ENCODE measurements at places on chromosomes 1 and 21.

- no peak for DNase-seq
Observed at GRCh38 chr1:17914131-17914530, 159.0 kb downstream of the ACTL8 start.

- DNase-seq = peak; percentile 54
Observed at GRCh38 chr1:88867743-88868521, 23.4 kb downstream of the GTF2B start.

- no peak for DNase-seq
Observed at GRCh38 chr1:10973552-10973951, 38.9 kb upstream of the TARDBP start.

GRCh38 chr1:102742426-102742825 is 365.9 kb downstream of the COL11A1 start:
- no peak for DNase-seq

- DNase-seq = peak; percentile 77
Observed at GRCh38 chr1:91851130-91852010, 34.6 kb downstream of the TGFBR3 start.

GRCh38 chr21:42570841-42571387 is 57.3 kb downstream of the SLC37A1 start:
- peak; percentile 67 for DNase-seq

GRCh38 chr1:67560580-67561255 is 124.3 kb upstream of the GADD45A start:
- no peak for DNase-seq

- DNase-seq = no peak
Observed at GRCh38 chr1:53577761-53578100, 118.5 kb downstream of the DMRTB1 start.

DNA sequence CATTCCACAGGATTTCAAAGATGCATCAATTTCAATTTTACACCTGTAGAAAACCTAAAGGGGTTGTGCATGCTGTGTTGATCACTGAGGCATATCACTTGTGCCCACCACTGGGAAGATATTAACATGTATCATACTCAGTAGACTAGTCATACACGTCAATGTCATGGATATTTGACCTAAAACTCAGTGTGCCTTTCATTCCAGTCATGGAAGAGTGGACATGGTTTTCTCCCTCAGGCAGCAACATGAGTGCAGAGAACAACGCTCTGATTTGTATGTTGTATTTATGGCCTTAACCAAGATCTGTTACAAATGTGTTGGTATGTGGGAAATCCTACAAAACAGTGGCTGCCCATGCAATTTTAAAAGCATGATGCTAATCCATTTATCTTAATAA is 6.1 kb upstream of the C1orf53 start:
- peak; percentile 81 for DNase-seq

GRCh38 chr21:29164323-29164942 is 34.0 kb downstream of the MAP3K7CL start:
- peak; percentile 73 for DNase-seq

All from kidney tubule cell (primary cell).